ENCODE measurements at places on chromosomes 2 and 18. TPM values are rescaled to one million over a fixed set of nuclear protein-coding genes. Genes with fewer than 3 reads are reported as not detected.

ATIC gene
- total RNA-seq: 28.4 TPM

EML6 gene
- 0.87 TPM for total RNA-seq

PID1 gene
- 40.8 TPM for total RNA-seq

DPYSL5 gene
- not detected for total RNA-seq

MERTK gene
- 4.9 TPM for total RNA-seq

Measured in aortic smooth muscle cell (primary cell).